ENCODE measurements at places on chromosomes 16 and 17.

DNA sequence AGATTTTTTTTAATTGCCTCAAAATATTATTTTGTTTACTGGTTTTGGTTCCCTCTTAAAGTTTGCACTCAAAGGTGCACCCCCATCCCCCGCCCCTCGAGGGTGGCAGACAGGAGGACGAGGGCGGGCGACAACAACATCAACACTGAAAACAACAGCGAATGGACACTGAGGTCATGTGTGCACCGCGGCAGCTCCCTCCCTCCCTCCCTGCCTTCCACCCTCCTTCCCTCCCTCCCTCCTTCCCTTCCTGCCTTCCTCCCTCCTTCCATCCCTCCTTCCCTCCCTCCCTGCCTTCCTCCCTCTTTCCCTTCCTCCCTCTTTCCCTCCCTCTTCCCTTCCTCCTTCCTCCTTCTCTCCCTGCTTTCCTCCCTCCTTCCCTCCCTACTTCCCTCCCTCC, 1.5 kb upstream of the OSGIN1 start:
- no peak for DNase-seq

DNA sequence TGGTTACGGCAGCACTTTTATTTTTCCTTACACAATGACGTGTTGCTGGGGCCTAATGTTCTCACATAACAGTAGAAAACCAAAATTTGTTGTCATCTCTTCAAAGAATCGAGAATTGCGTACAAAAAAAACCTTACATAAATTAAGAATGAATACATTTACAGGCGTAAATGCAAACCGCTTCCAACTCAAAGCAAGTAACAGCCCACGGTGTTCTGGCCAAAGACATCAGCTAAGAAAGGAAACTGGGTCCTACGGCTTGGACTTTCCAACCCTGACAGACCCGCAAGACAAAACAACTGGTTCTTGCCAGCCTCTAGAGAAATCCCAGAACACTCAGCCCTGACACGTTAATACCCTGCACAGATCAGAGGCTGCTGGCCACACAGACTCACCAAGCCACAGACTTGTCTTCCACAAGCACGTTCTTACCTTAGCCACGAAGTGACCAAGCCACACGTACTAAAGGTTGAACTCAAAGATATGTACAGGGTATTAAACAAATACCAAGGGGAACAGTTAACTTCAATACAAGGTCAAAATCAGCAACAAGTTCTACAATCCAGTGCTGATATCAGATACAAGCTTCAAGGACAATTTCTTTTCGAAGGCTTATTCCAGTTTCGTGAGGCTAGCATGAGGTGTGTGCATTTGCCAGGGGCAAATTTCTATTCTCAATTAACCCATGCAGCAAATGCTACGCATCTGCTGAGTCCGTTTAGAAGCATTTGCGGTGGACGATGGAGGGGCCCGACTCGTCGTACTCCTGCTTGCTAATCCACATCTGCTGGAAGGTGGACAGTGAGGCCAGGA, 2.4 kb downstream of the ACTG1 start:
- peak; percentile 29 for DNase-seq

DNA sequence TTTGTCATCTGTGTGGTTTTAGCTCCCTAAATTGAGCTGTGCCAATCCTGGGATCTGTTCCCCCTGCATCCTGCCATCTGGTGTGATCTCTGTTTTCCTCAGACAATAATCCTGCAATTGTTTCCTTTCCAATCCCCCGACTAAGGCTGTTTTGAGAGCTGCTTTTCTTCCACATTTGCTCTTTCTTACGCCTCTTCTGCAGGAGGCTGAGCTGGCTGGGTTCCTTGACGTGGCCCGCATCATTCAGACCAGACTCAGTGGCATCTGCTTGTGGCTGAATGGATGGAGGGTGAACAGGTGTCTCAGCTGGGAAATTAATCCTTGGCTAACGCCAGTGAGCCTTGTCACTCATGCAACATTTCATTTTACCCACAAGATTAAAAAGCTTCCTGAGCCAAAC, 9.8 kb upstream of the MED9 start:
- DNase-seq: no peak

- DNase-seq: no peak
Measured at GRCh38 chr16:66900721-66901441, 17.8 kb downstream of the CDH16 start.

Measured in H9 (cell line).